Calu3 (cell line): ENCODE measurements at places on chromosomes 7 and 10. TPM values are rescaled to one million over a fixed set of nuclear protein-coding genes. Genes with fewer than 3 reads are reported as not detected.

DPY19L1 gene
- total RNA-seq: 88.1 and 90.4 TPM in 2 replicates

NUTM2D gene
- 2.4 and 3.8 TPM in 2 replicates for total RNA-seq

COL26A1 gene
- not detected in 2 replicates for total RNA-seq

SFTPA1 gene
- total RNA-seq: not detected in 2 replicates

CADPS2 gene
- total RNA-seq: 14.1 and 16.4 TPM in 2 replicates

TRIM74 gene
- total RNA-seq: 0.33 TPM in 1 of 2 replicates, not detected in the other

GRM3 gene
- total RNA-seq: not detected in 2 replicates

PRLHR gene
- total RNA-seq: not detected in 2 replicates

DKK1 gene
- total RNA-seq: 122 and 145 TPM in 2 replicates

CALML3 gene
- total RNA-seq: not detected in 2 replicates

BBIP1 gene
- total RNA-seq: 14.8 and 15.8 TPM in 2 replicates

- peak; percentile 56 for DNase-seq
Measured at GRCh38 chr10:60978287-60979115, 34.5 kb upstream of the RHOBTB1 start.

DNA sequence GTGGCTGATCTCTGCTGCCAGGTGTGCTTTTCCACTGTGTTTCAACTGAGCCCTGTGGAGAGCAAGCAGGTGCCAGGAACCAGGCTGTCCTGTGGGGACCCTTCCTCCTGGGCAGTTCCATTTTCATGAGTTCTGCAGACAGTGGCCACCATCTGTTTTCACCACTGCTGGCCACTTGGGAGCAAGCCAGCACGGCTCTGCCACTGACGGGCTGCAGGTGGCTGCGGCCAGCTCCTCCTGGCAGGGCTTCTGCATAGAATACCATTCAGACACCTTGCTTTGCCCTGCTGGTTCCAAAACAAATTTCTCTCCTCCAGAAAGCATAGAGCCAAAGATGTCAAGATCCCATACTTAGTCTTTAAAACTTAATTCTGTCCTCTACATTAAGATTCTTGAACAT is 48.3 kb downstream of the LANCL2 start:
- no peak for DNase-seq

DNA sequence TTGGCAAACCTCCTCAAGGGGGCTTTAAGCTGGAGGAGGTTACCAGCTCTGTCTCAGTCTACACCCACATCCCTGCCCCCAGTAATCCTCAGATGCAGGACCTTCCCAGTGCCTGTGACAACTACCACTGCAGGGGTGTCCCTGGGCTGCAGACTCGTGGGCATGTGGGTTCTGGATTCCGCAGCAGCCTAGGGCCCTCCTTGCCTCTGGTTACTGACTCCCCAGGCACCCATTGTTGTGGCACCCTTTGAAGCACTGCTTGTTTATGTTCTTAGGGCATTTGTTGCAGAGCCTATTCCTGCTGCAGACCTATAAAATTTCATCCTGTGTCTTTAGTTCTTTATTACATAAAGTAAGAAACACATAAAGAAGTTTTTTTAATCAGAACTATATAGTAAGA is 51.1 kb upstream of the GJD4 start:
- no peak for DNase-seq

- no peak for DNase-seq
Measured at GRCh38 chr7:99465421-99465768, 572 bp downstream of the ATP5MF start.

DNA sequence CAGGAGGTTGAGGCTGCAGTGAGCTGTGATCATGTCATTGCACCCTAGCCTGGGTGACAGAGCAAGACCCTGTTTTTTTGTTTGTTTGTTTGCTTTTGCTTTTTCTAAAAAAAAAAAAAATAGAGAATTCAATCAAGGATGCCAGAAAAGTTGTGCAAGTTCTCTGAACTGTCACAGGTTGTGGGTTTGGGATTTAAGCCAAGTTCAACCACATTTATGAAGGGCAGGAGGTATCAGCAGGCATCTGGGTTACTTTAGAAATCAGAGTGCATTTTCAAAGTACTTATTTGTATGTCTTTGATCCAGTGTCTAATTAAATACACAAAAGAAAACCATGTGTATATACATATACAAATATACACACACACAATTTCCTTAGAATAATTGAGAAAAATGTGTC is 151.2 kb upstream of the MINDY3 start:
- no peak for DNase-seq

DNA sequence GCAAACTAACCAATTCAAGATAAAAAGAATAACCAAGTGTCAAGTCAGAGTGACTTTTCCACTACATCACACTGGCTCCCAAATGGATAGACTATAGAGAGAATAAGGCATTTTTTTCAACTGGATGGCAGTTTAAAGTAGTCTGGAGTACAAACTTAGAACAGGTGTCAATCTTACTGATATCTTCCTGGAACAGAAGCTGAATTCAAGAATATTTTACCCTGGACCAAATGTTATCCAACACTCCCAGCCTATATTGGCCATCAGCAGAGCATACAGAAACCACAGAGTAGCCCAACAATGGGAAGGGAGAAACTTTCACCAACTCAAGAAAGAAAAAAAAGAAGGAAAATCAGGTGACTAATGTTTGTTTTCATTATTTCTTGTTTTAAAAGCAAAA is 11.5 kb downstream of the IDE start:
- DNase-seq: no peak

DNA sequence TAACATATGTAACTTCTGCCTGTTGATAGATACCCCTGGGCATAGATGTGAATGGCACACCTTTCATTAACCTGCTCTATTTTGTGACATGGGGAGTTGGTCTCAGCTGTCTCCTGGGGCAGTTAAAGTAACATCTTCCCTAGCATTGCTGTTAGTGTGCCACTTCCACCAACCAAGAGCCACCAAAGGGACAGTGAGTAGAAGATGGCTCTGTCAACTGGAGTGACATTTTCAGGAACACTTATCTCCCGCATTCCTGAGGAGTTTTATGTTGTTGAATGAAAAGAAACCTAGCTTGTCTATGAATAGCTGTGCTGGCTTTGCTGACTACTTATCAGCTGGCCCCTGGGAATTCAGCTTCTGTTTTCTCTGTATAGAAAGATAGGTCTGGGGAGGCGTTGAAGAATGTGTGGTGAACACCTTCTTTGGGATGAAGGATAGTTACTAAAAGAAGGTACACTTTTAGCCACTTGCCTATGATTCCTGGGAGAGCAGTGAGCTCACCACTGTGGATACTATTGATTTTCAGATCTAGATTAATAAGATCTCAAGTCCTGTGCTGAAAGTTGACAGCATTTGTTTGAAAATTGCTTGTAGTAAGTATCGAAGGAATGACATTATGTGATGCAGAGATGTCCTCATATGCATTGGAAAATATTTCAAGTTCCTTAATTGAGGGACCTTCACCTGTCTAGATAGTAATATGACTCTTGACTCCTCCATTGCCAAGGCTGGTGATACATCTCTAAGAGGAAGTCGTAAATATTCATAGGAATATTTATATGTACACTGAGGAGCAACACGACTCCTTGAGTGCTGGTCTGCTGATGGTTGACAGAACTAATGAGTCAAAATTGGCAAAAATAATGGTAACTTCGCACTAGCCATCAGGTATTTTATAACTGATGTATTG is 7.6 kb downstream of the STARD3NL start:
- no peak for DNase-seq

DNA sequence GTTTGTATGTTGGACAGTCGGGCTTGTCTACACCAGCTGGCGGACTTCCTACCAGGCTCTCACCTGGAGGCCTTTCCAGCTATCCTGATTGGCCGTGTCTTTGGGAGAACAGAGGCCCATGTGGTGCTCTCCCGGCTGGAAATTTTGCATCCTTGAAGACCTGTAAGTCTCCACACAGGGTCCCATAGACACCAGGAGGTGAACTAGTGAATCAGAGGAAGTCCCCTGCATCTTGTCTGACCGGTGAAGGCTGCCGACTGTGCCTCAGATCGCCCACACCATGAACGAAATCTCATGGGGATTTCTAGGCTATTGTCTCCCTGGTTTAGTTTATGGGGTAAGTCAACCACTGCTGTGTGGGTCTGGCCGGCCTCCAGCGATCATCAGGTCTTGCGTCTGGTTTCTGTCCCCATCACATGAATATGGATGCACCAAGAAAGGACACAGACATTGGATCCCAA is 108.4 kb upstream of the LYZL2 start:
- DNase-seq: no peak

DNA sequence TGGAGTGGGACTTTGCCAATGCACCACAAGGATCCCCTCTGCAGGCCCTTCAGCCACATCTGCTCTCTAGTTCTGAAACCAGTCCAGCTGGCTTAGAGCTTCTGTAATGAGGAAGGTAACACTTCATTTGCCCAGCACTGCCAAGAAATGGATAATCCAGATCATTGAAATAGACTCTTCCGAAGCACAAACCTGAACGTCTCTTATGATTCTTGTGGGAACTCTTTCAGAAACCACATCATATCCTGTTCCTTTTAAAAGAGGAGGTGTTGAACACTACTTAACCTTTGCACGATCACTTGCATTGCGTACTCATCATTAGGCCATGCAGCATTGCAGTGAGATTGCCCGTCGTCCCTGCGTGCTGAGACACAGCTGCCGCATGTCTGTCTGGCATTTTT is 25.8 kb upstream of the PLPP4 start:
- no peak for DNase-seq

DNA sequence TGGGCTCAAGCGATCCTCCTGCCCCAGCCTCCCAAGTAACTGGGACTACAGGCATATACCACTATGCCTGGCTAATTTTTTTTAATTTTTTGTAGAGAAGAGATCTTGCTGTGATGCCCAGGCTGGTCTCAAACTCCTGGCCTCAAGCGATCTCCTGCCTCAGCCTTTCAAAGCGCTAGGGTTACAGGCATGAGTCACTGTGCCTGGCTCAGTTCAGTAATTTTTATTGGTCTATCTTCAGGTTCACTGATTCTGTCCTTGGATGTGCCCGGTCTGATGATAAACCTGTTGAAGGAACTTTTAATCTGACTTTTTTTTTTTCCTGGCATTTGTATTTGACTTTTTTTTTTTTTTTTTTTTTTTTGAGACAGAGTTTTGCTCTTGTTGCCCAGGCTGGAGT is 40.1 kb upstream of the STRIP2 start:
- DNase-seq: no peak

GRCh38 chr10:77135555-77135954 is 502.1 kb downstream of the KCNMA1 start:
- no peak for DNase-seq

GRCh38 chr7:139153832-139154231 is 44.3 kb upstream of the ZC3HAV1 start:
- DNase-seq: no peak

- DNase-seq: no peak
Measured at GRCh38 chr7:107002126-107002525, 42.4 kb upstream of the PRKAR2B start.

DNA sequence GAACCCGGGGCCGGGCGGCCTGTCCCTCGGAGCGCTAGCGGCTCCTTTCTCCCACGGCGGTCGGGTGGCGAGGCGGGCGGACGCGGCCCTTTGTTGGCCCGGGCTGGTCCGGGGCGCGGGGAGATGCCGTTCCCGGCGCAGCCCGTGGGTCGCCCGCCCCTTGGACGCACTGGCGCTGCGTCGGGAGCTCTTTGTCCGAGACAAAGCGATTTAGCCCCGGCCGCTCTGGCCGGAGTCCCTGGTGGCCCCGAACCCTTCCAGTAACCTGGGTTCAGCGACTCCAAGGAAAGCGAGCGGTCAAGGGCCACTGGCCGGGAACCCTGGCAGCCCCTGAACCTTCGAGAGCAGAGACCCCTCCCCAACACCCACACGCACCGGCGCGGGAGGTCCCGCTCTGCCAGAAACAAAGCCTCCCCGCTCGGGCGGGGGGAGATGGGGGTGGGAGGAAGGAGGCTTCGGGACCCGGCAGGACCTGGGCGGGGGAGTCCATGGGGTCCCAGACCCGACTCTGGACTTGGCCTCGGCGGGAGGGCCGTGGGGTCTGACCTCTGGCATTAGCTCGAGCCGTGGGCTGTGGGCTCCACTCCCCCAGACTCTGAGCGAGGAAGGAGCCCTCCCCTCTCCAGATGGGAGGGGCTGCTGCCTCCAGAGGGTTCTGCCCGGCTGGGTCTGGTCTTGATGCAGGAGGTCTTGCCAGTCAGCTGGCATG is 836 bp downstream of the DPYSL4 start:
- DNase-seq: no peak

DNA sequence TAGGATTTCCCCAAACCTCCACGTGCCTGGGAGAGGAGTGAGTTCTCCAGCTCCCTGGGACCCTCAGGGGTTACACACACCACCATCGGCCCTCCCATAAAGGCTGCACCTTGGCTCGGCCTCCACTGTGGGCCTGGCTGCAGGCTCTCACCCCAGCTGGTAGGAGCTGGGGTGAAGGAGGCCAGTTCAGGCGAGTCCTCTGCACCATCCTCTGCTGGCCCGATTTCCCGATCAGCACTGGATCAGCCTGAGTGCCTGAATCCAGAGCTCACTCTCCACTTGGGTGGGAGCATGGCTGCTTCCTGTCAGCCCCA is 115.1 kb upstream of the RET start:
- DNase-seq: no peak
